A172 (cell line): ENCODE measurements at places on chromosomes 12 and 14. TPM values are rescaled to one million over a fixed set of nuclear protein-coding genes. Genes with fewer than 3 reads are reported as not detected.

- no peak for DNase-seq
Measured at GRCh38 chr12:62933220-62933601, 1.7 kb downstream of the PPM1H start.

- no peak for DNase-seq
Measured at GRCh38 chr14:92539875-92540274, 26.3 kb downstream of the RIN3 start.

GRCh38 chr14:104794993-104795780 lies at the start of gene AKT1:
AKT1 (minus strand) TSS chr14:104795748; CDS start chr14:104792643, 3,105 bp downstream.
- DNase-seq: no peak

DNA sequence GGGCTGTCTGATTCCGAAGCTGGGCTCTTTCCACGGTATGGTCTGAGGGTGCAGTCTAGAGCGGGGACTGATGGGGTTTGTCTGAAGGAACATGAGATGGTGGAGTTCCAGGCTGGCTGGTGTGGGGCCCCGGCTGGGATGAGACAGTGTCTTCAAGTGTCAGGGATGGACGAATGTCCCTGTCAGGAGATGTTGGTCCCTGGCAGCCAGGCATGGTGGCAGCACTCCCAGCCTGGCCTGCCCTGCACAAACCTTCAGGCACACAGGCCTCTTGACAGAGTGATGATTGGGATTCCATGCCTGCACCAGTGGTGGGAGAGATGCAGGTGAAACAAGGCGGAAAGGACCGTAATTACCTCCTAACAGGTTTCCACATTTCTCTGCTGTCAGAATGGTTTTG lies 221.9 kb downstream of the CACNA1C start:
- DNase-seq: no peak

DNA sequence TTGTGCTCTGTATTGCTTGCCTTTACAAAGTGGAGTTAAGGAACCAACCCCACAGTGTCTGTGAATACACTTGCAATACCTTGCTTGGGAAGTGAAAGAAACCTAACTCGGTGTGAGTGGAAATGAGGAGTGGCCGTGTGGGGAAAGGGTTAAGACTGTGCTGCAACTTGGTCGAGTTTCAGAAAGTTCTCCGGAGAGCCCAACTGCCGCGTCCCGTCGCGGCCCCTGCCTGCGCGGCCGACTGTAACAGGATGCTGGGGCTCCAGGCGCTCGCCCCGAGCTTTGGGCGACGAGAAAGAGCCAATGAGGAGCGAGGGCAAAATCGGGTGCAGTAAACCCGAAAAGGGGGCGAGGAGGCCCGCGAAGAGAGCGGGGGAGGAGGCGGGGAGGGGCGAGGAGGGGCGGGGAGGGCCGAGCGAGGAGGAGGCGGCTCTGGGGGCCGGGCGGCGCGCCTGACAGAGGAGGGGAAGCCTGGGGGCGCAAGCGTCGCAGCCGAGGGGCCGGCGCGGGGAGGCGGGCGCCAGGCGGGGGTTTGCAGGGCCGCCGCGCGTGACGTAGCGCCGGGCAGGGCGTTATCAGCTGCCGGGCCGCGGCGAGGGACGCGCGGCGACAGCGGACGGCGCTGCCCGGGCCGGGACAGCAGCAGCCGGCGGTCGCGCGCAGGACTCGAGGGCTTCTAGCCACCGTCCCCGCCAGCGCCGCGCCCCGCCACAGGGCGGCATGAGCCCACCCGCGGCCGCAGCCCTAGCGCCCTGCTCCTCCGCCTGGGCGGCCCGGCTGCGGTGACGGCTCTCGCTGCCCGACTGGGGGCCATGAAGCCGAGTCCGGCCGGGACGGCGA lies at the start of gene DACT1:
Gene DACT1 (plus strand): TSS at position 572 of the 840 bp plus-strand sequence. CDS start 241 bp downstream, at position 813.
- peak; percentile 7 for DNase-seq

DNA sequence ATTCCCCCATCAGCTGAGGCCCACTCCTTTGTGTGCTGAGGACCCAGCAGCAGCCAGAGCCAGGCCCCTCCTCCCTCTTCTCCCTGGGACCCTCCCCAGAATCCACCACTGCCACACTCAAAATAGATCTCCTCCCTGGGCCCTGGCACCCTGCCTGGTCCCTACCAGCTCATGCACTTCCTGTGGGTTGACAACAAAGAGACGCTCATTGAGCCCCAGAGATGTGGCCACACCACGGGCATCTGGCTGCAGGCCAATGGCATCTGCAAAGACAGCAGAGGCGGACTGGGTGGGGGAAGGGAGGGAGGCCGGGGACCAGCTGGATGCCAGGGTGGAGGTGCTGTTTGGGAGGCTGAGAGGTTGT lies 16.0 kb upstream of the ENDOU start:
- DNase-seq: peak; percentile 77

DNA sequence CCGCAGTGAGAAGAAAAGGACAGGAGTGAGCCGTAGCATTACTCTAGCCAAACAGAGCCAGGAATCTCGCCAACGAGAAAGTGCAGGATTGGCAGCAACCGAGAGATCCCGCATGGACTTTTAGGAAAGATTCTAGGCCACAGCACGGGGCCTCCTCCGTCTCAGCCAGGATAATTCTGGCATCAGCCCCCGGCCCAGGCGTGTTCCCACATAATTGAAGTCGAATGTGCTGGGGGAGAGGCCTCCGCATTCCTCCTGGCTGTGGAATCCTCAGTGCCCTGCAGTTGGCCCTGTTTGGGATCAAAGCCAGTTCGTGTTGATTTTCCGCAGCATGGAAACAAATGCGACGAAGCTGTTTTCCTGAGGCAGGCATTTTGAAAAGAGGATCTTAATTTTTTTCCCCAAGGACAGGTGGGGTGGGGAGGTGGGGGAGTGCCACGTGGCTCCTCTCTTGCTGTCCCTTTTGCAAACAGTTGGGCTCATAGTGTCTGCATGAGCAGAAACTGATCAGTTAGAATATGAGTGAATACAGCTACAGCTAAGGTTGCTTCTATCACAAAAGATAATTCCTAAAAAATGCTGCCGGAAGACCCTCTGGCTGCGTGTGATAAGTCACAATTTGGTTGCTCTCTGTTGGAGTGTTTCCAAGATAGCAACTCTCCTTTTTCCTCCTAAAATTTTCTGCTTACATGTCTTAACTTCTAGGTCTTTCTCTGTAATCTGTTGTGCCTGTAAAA lies 37.3 kb upstream of the ATXN2 start:
- DNase-seq: no peak

- DNase-seq: peak; percentile 21
Measured at GRCh38 chr14:30443368-30444007, 115.5 kb upstream of the G2E3 start.

DNA sequence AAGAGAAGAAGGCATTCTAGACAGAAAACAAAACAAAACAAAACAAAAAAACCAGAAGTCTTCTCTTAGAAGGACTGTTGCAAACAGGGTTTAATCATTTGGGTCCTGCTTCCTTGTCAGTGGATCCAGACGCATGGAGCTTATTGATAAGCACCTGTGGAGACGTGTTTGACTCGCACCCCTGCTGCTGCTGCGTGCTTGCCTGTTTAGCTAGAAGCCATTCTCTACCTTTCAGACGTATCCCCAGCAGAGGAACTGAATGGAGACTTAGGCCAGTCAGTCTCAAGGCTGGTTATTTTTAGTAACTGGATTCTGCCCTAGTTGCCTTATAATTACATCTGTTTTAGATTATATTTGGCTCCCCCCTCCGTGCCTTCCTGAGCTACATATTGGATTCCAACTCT lies 186.1 kb upstream of the EEA1 start:
- DNase-seq: no peak

GRCh38 chr12:59446116-59446515 lies 149.7 kb upstream of the SLC16A7 start:
- DNase-seq: no peak

- no peak for DNase-seq
Measured at GRCh38 chr14:29712601-29713000, 215.0 kb downstream of the PRKD1 start.

DNA sequence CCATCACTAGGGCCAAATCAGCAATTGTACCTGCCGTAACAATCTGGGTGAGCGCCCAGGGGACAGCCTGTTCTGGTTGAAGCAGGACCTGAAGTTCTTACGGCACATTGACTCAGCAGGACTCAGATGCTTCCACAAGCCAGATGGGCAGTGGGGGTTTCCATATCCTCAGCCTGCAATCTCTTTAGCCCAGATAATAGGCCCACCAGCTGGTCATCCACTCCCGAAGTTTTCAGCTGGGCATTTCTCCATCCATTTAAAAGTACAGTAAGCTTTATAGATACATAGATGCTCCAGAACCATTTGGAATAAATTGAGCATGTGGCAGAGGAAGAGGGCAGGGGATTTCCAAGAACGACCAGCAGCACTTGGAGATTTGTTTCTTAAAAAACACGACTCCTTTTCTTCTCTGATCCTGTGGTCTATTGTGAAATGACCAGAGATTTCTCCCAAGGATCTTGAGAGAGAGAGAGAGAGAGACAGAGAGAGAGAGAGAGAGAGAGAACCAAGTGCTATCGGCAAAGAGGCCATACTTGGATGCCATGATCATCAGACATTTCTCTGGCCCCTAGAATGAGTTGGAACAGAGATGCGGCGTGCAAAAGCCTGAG lies 74.8 kb upstream of the PLXNC1 start:
- DNase-seq: no peak

- peak; percentile 82 for DNase-seq
Measured at GRCh38 chr14:44700184-44700583, 193.1 kb upstream of the FSCB start.

- DNase-seq: no peak
Measured at GRCh38 chr12:55703901-55704761, 3.6 kb downstream of the ITGA7 start.

DNA sequence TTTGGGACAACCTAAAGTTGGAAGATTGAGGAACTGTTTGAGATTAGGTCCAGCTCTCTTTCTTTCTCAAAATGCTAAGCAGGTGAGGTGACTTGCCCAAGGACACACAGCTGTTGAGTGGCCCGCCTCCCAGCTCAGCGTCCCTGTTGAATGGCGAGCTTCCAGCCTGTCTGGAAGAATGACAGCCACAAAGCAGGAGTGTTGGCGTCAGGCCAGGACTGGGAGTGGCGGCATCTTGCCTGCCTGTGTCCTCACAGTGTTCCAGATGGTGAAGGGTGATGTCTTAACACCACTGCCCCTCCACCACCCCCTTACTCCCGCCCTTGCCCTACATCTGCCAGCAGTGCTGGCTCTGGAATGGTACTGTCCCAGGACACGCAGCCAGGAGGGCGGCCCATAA lies 4.4 kb upstream of the CEBPE start:
- DNase-seq: no peak

- DNase-seq: no peak
Measured at GRCh38 chr14:60485057-60485597, 736 bp downstream of the C14orf39 start.

DNA sequence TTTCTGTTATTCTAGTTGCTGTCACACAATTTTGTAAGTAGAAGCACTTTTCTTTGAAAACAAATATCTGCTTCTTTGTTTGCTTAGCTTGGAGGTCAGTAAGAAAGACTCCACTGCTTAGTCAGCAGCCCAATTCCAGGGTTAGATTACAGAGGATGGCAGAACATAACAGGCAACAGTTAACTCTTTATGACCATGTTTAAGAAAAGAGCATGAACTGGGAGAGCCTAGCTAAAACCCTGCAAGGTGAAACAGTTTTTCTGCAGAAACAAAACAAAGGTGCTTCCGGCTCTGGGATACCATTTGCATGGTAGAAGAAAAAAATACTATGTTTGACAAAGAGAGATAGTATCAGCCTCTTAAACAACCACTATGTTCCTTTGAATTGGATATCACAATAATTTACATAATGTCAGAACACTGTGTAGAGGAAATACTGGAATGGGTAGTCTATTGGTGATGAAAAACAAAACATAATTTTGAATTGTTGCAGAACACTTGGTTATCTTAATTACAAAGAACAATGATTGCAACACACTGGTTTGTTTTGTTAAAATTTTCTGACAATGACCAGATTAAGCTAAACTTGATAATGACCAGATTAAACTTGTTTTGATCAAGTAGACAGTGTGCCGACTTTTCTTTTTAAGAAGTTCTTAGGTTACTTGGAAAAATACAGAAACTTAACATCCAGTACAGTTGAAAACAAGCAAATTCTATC lies 22.4 kb upstream of the PPM1H start:
- DNase-seq: no peak

GRCh38 chr14:99043756-99044155 lies 228.2 kb downstream of the BCL11B start:
- DNase-seq: no peak

DNA sequence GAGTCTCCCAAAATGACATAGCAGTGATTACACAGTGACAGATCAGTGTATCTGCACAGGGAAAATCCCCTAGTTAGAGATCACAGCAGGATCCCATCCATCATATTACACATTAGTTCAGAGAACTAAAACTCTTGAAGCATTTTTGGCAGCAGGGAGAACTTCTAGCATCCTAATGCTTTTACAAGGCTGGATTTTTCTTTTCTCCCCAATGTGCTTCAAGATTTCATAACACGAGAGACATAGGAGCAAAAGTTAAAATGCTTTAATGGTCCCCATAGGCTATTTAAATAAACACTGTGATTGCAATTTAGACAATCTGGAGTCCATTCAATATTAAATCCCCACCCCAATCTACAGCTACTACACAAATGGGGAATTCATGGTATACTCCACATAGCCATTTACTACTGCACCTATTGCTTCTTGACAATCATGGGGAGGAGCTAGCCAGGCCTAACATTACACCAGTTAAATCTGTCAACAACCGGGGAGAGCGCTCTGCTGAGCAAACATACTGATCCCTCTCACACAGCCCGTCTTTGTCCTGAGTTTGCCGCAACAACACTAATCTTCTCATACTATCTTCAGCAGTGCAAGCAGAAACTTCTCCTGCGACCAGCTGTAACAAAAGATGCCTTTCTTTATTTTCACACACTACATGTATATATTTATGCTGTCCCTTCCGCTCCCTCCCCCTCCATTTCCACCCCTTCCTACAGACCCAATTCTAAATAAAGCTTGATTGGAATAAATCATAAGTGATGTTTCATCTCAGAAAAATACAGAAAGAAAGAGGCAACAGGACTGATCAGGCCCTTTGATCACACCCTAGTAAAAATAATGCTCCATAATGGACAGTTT lies 120.3 kb upstream of the SOX5 start:
- DNase-seq: no peak

DNA sequence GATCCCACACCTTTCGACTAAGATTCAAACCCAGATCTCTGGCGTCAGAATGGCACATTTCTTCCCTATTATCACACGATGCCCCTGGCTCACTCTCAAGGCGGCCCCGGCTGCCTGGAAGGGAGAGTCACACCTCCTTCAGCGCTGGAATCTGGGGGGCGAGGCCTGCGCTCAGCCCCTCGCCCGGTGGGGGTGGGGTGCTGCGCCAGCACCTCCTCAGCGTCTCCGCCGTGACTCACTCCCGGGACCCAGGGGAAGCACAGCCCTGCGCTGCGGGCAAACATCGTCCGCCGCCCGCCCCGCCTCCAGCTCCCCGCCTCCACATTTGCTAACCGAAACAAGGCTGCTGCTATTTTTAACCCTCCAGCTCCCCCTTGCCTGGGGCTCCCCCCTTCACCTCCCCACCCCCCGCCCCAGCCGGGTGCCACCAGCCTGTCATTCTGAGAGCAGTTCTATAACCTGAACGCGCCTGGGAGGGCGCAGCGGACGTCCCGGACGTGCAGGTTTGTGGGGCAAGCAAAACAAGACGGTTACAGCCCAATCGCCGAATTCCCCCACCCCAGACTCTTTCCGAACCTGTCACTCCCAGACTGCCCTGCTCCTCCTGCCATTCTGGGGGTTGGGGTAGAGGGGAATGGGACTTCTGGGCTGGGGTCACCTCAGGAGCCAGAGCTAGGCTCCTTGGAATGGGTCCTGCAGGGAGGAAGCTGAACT lies 6.7 kb downstream of the HDAC7 start:
- DNase-seq: peak; percentile 73

The KRT73 gene
- total RNA-seq: not detected in 2 replicates

The TMEM119 gene
- not detected in 2 replicates for total RNA-seq

The PLCZ1 gene
- total RNA-seq: 0.07 TPM in 1 of 2 replicates, not detected in the other

The SERPINA10 gene
- not detected in 2 replicates for total RNA-seq

The OLR1 gene
- total RNA-seq: 26.5 and 27.9 TPM in 2 replicates

The KRT80 gene
- 65.2 and 75.2 TPM in 2 replicates for total RNA-seq

The PRB2 gene
- not detected in 2 replicates for total RNA-seq
